Right lung (tissue), 10 donors: ENCODE measurements at places on chromosomes 6 and 20.
A peak's percentile ranks its signal among the peaks of the same experiment; 100 is the strongest.

- DNase-seq: no peak
Measured at GRCh38 chr6:37488476-37488875, 11.2 kb downstream of the CCDC167 start.

- DNase-seq: no peak
Measured at GRCh38 chr20:11168026-11168425, 494.2 kb upstream of the JAG1 start.

GRCh38 chr20:407133-407952 is 756 bp upstream of the RBCK1 start:
- DNase-seq: peak; percentile 80

DNA sequence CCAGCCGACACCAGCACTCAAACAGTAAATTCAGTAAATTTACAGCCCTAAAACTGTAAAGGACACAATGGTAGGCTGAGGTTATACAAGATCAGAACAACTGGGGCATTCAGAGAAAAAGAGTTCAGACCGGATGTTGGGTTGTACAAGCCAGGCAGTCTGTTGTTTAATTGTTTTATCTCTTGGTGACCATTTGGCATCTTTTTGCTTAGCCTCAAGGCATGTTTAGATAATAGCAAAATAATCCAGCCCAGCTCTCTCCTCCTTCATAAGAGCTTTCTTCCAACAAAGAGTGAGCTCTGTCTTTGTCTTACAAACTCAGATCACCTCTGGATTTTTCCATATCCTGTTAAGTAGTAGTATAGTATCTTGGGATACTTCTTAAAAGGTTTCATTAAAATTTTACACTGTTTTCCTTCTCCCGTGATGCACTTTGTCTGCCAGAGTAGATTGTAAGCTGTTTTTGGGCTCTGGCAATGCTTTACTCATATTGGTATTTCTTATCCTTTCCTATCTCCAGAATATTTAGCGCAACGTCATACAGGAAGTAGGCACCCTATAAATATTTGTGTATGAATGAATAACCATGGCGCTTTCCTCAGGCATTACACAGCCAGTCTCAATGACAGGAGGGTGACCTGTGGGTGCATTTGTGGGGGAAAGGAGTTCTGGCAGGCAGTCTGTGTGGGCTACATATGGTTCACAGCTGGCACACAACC is 35.6 kb upstream of the TRAM2 start:
- no peak for DNase-seq

DNA sequence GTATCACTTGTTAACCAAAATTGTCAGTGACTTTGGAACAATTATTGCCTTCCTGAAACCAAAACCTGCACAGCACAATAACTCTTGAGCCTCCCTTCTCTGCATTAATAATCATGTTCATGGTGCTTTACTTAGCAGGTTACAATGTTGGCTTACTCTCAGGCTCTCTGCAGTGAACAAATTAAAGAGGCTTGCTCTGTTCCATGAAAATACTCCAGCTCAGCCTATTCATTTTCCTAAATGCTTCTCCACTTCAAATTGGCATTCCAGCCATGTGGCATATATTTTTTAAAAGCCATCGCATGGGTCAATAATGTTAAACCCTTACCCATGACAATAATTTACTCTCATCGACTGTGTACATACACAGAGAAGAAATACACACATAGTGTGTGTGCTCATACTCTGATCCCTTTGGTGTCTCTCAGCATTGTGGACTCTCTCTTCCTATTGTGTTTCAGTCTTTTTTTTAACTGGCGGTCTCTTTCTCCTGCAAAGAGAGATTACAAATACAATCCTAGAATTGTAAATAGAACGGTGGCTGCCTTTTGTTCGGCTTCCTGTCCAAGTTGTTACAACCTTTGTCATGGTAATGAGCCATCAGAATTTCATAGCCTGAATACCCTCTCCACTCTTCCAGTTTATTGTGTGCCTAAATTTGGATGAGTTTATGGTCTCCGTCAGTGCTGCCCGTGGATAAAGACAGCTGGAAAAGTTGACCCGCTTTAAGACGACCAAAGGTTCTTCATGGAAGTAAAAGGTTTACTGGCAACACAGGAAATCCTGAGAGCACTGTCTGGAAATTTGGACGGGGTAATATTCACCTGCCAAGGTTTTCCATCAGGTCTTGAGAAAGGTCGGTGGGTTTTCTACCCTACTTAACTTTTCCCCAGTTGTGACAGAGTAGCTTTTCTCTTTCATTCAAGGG is 263.6 kb downstream of the CD83 start:
- no peak for DNase-seq

DNA sequence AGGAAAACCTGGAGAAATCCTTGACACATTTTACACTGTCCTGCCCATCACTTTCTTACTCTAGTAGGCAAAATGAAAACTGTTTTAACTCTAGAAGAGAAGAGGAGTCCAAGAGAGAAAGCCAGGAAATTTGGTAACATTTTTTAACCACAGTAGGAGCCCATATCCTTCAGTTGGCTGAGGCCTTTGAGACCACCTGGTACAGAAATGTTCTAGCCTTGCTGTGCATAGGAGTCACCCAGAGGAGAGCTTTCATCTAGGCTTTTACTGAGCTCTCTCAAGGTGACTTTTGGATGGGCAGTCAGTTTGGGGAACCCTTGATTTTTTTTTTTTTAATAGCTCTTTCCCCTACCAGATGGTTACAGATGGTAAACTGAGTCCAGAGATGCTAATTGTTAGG is 25.0 kb downstream of the LRRN4 start:
- DNase-seq: no peak

DNA sequence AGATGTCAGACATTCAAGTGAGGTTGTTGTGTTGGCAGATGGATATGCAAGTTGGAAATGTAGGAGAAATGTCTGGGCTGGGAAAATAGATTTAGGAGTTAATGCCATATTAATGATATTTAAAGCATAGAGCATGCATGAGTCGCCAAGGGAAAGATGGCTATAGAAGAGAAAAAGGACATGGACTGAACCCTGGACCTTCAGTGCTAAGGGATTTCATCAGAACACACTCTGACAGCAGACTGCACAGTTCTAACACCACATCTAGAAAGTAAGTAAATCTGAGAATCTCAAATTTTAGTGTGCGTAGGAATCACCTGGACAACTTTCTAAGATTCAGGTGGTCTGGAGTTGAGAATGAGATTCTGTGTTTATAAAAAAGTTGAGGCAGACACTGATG is 17.3 kb upstream of the POLR1H start:
- DNase-seq: no peak

DNA sequence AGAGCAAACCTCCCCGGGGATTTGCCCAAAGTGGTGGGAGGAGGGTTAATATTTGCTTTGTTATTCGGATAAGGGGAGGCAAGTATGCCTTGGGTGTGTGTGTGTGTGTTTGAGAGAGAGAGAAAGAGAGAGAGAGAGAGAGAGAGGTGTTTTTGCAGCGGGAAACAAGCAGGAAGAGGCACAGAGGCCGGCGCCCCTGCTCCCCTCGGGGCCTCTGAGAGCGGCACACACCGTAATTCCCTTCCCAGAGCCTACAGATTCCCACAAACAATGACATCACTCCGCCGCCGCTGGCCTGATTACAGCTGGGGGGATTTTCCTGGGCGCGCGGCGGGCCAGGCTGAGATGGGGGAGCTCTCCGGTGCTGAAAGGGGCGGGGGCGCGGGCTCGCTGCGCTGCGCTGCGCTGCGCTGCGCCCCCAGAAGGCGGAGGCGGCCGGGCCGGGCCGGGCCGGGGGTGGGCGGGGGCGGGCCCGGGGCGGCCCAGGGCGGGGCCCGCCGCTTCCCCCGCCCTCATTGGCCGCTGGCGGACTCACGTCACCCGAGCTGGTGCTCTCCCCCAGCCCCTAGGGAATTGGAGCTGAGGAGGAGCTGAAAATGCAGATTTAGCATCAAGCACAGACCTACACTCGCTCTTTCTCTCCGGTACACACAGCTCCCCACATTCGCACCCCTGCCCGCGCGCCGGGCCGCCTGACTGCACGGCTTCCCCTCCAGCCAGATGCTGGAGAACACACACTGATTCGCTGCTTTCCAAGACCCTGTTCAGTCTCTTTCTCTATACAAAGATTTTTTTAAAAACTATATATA is at the start of gene PCSK2:
TSS of gene PCSK2 (plus strand) at position 631 of the 809 bp plus-strand sequence. CDS start 266 bp downstream, outside the sequence.
- peak; percentile 53 for DNase-seq

- DNase-seq: peak; percentile 36
Measured at GRCh38 chr6:157033428-157034140, 256.4 kb downstream of the ARID1B start.

DNA sequence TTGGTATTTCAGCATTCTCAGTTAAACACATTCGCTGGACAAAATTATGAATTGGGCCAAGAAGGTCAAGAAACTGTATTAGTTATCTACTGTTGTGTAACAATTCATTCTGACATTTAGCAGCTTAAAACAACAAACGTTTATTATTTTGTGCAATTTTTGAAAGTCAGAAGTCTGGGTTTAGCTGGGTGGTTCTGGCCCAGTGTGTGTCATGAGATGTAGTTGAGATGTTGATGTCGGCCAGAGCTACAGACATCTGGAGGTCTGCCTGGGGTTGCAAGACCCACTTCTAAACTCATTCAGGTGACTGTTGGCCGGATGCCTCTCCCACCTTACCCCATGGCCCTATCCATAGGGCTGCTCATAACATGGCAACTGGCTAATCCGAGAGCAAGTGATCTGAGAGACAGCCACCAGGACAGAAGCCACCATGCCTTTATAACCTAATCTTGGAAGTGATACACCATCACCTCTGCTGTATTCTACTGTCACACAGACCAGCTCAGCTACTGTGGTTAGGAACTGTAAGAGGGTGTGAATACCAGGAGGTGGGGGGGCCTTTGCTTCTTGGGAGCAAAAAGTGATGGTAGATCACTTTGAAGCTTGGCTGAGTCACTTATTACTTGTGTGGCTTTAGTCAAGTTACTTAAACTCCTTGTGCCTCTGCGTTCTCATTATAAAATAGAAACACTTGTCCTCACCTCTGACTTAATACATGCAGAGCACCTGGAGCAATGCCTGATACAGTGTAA is 217.0 kb upstream of the MYLIP start:
- DNase-seq: no peak

- DNase-seq: no peak
Measured at GRCh38 chr6:146850238-146850896, 251.6 kb downstream of the ADGB start.

DNA sequence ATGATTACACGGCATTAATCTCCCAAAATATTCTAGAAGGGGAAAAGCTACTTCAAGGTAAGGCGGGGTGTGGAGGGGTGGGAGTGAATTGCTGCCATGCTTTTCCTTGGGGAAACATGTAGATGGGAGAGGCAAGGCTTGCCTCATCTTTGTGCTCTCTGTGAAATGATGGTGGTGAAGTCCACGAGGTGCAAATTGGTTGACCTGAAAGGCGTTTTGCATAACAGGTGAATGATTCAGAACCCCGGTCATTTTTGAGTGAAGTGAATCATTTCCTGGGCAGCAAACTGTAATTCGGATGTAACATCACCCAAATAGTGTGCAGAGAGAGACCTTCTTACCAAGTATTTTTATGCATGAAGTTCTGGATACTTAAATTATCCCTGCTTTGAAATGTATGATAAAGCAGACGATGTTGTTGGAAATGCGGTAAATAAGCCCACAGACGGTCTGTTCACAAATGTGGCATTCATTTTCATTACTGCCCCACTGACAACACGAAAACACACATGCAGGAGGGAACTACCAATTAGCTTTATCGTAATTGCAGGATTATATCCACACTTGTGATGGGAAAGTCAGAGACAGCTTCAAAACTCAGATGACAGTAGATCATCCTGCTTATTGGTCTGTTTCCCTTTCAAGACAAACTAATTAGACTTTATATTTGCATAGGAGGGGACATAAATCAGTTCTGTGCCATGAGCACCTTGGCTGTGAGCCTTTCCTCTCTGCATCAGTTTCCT is 3.0 kb downstream of the CDH4 start:
- no peak for DNase-seq

DNA sequence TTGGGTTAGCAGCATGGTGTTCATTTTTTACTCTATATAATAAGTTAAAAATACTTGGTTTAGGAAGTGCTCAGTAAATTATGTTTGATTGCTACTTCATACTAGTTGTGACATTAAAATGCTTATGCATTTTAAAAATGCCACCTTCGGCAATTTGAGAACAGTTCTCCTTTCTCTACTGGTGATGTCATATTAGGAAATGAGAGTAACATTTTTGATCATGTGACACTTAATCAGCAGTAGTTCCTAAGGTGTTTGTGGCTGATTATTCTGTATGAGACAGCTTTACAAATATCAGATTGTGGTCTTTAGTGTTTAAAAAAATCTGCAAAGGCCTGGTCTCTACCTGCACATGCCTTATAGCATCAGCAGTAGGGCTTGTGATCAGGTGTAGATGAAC is 4.4 kb downstream of the GZF1 start:
- DNase-seq: no peak

- no peak for DNase-seq
Measured at GRCh38 chr6:39829331-39829730, 37.2 kb downstream of the DAAM2 start.

DNA sequence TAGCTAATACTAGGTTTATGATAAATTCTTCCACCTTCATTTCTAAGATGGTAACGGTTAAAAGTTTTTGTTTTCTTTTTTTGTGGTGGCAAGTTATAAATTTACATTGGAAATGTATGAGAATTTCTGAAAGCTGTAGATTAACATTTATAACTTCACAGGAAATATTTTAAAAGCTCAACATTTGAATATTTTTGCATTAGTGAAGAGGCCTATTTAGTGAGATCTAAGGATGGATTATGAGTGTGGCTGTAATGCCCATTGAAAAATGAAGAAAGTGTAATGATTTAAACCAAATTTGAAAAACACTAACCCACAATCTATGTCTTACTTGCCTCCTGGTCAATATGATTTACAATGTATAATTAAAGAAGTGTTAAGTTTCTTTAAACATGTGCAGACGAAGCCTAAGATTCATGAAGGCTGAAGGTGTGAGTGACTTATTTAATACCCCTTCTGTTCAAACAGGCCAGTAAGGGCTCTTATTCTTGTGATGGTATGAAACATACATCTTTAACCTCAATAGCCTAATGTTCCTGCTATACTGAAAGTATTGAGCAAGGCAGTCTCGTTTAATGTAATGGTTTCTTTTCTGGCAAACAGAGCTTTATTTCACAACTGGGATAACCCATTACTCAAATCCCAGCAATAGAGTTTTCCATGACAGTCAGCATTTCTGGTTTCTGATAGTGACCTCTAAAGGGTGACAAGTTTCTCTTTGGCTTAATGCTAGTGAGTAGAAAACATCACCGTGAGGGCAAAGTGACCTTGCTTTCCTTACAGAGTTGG is 13.2 kb downstream of the HDGFL1 start:
- DNase-seq: peak; percentile 72
